ENCODE measurements at places on chromosomes 1 and 21. TPM values are rescaled to one million over a fixed set of nuclear protein-coding genes. Genes with fewer than 3 reads are reported as not detected.

GRCh38 chr1:206508956-206509355 is 1.6 kb downstream of the RASSF5 start:
- peak; percentile 85 for DNase-seq

The LCA5L gene
- 0.67 TPM for polyA plus RNA-seq

- DNase-seq = peak; percentile 33
Measured at GRCh38 chr1:117607471-117607870, 1.6 kb downstream of the TENT5C start.

The OR14K1 gene
- polyA plus RNA-seq = not detected

DNA sequence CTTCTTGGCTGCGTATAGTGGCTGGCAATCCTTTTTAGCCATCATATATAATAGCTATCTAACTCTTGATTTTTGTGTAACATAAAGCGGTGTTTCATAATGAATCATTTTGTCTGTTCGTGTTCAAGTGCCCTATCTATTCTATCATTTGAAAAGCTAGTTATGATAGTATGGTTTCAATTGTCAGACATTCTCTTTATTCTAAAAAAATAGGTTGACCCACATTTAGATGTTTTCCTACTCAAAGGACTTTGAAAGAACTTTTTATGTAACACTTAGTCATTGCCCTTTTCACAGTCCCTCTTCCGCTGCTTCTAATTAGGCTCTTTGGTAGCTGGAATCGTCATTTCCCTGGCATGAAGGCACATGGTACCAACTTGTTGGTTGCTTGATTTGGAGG is 272.2 kb upstream of the B3GALT2 start:
- DNase-seq = no peak
